ENCODE measurements at places on chromosomes 6 and 20.

- DNase-seq = no peak
Observed at GRCh38 chr20:63599396-63600050, 25.5 kb upstream of the HELZ2 start.

- DNase-seq = no peak
Observed at GRCh38 chr20:48416002-48416401, 411.8 kb downstream of the PREX1 start.

GRCh38 chr20:44993343-44993742 lies 27.0 kb downstream of the STK4 start:
- DNase-seq = no peak

DNA sequence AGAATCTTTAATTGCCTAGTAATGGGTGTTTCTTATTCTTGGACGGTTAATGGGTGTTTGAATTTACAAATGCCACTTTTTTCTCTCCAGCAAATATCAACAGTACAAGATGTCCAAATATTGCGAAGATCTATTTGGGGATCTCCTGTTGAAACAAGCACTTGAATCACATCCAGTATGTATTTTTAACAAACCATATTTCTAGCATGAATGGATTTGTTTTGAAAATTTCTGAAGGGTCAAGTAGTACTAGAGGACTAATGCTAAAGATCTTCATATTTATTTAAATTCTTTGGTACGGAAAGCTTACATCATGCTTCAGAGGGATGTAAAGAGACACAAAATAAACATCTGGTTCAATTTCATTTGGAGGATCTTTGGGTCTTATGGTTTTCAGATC lies 123.9 kb upstream of the LAMP5 start:
- no peak for DNase-seq

DNA sequence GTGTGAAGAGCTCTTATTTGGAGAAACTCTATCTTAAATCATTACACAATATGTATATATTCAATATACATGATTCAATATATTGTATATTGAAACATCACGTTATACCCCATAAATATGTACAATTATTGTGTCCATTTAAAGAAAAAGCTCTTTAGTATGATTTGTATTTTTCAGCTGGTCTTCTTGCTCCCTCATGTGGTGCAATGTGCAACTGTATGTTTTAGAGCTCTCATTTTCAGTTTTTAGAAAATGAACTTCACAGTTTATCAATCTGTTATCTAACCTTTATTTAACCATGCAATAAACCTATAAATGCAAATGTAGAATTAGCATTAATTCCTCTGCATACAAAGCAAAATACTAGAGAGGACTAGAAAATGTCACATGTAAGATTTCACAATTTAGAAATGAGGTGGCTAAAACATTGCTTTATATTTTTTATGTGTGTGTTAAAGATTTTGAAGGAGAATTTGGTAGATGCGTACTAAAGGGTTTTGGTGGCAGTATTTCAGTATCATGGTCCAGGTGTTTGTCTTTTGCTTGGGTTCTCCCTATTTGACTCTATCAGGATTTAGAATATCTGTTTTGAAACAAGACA lies 167.1 kb downstream of the PHF3 start:
- DNase-seq = no peak

GRCh38 chr6:169862892-169863525 lies 111.6 kb downstream of the ERMARD start:
- no peak for DNase-seq

- no peak for DNase-seq
Observed at GRCh38 chr6:156821707-156822106, 44.5 kb downstream of the ARID1B start.

DNA sequence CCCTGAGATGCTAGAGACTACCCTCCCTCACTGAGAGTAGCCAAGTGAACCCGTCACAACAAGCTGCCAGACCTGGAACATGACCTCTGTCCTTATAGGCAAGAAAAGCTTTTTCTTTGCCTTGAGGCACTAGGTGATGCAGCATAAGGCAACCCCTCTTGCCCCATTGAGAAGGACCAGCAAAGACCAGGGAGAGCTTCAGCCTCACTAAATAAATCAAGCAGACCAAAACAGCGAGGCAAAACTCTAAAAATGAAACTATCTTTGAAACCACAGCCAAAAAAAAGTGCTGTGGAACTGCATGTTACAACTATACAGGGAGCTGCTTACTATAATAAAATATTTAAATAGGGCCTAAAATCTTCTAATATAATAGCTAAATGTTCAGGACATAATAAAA lies 62.6 kb upstream of the FAM83B start:
- no peak for DNase-seq

- DNase-seq = no peak
Observed at GRCh38 chr6:1285556-1285955, 26.3 kb upstream of the FOXQ1 start.

DNA sequence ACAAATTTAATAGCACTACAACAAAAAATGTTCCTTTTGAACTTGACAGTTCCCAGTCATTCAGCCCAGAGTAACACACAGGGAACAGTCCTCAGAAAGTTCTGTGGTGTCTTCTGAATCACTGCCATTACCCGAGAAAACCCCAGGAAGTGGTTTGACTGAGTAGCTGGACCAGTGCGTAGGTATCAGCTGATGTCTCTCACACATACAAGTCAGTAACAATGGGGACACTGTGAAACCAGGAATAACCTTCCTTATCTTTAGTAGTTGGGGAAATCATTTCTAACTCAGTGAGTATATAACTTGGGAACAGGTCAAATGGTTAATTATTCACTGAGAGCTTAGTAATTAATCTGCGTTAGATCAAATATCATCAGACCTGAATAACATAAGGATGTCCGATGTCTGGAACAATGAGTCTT lies 73.1 kb downstream of the HIVEP2 start:
- DNase-seq = peak; percentile 85

DNA sequence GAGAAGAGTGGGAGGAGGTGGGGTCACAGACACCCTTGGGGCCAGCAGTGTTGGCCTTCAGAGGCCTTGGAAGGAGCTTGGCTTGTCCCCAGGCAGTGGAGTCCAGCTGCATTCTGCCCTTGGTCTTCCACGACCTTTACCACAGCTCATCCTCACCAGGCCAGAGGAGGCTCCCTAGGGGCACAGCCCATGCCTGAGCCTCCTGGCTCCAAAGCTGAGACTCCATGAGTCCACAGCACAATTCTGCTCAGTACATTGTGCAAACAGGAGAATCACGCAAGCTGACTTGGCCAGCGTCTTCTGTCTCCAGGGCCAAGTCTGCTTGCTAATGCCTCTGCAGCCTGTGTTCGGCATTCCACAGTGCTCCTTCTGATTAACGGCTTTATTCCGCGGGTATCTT lies 337.2 kb downstream of the SMOC2 start:
- no peak for DNase-seq

GRCh38 chr6:139821676-139822223 lies 447.3 kb upstream of the CITED2 start:
- no peak for DNase-seq

DNA sequence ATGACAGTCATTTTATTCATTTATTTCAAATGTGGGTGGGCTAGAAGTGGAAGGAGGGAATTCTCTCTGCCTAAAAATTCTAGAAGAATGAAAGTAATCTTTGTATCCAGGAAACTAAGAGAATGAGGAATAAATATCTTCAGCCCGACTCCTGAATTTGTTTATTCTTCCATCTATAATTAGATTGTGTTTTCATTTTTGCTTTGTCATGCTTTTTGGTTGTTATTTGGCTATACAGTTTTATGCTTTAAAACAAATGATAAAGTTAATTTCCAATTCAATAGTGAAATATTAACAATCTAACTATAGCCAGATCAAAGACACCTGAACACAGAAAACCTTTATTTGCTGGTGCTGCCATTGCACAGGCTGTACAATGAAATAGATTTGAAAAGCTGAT lies 521.3 kb downstream of the KIF16B start:
- no peak for DNase-seq

DNA sequence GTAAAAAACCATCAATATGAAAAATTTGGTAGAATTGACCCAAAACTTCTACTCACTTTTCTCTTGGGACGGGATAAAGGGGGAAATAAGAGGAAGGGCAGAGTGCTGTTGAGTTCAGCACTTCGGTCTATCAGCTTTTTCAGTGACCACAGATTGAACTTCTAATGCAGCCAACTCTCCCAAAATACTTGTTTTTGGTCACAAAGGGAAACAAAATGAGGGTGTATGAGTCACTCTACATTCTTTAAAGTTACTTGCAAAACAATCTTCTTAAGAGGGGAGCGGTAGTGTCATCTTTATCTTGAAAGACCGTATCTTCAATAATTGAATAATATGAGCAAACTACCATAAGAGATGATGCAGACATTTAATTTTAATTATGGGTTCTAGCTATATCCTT lies 661.3 kb downstream of the CD109 start:
- DNase-seq = peak; percentile 19

DNA sequence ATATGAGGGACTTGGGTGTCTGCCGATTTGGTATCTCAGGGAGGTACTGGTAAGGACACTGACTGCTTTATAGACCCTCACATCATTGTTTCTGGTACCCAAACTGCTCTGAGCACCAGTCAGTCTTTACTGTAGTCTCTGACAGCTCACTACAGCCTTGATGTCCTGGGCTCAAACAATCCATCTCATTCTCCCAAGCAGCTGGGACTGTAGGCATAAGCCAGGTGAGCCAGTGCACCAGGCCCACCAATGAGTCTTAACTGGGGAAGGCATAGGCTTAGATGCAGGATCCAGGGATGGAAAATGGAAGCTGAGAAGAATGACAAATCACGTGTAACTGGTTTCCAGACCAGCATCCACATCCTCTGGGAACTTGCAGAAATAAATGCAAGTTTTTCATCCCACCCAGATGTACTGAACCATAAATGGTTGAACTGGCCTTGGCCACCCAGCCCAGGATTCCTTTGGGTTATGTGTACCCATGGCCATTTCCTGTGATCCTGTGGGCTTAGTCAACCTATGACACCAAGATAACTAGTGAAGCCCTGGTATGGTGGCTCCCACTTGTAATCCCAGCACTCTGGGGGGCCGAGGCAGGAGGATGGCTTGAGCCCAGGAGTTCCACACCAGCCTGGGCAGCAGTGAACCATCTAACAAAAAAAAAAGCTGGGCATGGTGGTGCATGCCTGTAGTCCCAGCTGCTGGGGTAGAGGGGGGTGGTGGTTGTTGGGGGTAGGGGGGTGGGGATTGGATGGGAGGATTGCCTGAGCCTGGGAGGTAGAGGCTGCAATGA lies 5.8 kb downstream of the TUBB start:
- DNase-seq = no peak

GRCh38 chr6:1118287-1118647 lies 193.6 kb upstream of the FOXQ1 start:
- no peak for DNase-seq

GRCh38 chr6:19440531-19440930 lies 396.6 kb upstream of the ID4 start:
- DNase-seq = no peak

- peak; percentile 32 for DNase-seq
Observed at GRCh38 chr6:89311853-89312531, 3.1 kb downstream of the GABRR2 start.

DNA sequence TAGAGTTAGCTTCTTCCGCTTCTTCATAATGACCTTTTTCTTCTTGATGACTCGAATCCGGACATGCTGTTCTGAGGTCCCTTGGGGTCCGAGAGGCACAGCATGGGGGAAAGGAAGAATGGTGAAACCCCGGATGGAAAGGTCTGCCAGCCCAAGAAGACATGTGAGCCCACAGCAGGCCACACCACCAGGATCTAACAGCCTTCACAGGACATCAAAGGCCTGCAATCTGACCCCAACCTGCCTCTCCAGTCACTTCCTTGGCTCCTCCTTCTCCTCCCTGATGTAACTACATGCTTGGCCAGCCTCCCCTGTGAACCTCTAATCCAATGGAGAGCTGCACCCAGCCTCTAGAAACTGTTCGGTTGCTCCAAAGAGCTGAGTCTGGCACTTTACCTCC lies 1.6 kb downstream of the CPXM1 start:
- DNase-seq = no peak

DNA sequence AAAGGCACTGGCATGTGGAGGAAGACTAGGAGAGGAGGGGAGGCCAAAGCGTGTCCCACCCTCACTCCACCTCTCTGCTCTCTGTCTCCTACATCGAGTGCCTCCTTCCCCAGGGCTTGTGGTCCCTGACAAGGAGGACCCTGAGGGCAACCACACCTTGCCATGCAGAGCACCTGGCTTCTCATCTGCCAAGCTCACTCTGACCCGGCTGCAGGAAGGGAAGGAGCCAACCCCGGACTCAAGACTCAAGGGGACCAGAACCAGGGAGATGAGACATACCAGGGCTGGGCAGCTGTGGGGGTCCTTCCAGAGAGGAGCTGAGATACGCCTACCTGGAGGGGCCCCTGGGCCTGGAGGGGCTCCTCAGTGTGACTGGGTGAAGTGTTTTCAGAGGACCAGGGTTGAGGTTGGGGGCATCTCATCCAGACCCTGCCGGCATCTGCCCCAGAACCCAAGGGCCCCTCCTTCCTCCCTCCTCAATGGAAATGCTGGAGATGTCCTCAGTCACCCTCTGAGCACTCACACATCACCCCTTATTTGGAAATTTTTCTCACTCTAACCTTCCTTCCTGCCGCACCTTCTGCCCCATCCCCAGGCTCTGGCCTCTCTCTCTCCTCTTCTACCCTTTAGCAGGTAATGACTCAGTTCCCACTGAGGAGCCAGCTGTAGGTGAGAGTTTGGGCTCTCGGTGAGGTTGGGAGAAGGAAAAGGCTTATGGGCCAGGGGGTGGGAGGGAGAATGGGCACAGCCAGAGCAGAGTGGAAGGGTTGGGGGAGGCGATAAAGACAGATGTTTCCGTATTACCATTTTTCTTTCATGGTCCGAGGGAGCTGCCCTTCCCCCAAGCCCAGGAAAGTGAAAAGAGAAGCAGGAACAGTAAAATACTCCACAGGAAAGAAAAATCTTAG lies 32.0 kb upstream of the POU5F1 start:
- DNase-seq = no peak

DNA sequence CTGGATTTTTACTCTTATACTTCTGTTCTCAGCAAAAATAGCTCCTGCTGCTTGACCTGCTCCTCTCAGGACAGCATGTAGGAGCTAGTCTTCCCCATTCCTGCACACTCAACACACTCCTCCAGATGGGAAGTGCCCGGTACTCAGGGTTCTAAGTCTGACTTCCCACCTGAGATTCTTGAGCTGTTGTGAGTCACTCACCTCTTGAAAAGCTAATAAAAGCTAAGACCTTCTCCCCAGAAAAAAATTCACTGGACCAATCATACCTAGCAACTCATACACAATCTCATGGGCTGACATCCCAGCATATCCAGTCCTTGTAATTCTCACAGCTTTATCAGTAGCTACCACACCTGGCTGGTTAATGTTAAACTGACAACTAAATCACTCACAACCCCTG lies 53.5 kb downstream of the TRPC4AP start:
- no peak for DNase-seq

DNA sequence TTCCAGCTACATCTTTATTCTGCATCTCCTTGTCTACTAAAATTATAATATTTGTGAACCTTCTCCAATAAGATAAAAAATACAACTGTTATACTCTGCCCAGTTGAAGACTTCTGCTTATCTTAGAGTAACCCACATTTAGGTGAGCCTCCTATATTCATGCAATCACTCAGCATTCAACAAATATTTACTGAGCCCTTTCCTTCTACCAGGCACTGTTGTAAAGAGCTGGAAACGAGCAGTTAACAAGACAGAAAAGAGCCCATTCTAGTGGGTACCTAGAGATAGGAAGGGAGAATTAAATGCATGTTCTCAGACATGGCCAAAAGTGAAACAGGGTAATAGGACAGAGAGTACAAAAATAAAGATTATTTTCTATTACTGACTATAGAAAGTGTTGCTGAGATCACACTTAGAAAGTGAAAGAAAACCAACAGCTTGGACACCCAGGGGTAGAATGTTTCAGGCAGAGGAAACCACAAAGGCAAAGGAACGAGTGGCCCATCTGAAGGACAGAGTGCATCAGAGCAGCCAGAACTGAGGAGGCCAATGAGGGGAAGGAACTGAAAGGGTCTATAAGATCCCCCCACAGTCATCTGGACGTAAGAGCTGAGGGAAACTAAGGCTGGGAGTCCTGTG lies 50.8 kb upstream of the SMLR1 start:
- DNase-seq = no peak

Measured in GM04504 (cell line).